ENCODE measurements at places on chromosomes 6 and 20.

- DNase-seq: no peak
These were observed 727 bp downstream of the EDEM2 start for GRCh38 chr20:35146299-35146919.

DNA sequence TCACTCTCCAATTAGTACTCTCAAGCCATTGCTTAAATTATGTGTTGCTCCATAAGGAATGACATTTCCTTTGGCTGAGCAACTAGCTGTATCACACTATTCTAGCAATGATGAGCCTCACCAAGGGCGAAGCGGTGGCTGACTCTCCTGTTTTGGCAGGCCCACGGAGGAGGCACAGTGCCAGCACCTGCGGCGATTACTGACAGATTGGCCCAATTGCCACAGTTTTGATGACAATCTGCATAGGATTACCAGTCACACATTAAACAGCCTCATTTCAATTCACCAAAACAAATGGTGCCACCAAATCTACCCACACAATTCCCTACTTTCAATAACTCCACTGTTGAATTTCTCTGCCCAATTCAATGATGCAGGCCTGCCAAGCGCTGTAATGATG lies 286.9 kb downstream of the PTPRK start:
- DNase-seq: no peak

DNA sequence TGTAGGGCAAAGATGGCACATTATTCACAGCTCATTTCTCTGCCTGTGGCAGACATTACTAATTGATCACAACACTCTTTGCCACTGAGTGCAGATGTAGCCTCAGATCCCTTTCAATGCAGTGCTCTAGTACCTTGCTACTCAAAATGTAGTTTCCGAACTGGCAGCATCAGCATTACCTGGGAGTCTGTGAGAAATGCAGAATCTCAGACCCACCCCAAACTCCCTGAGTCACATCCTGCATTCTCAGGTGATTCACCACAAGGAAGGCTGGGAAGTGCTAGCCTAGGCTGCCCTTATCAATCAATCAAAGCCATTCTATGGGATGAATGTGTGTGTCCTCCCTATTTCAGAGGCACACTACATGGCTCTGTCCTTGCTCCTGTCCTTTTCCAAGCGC lies 58.5 kb downstream of the PCNA start:
- no peak for DNase-seq

DNA sequence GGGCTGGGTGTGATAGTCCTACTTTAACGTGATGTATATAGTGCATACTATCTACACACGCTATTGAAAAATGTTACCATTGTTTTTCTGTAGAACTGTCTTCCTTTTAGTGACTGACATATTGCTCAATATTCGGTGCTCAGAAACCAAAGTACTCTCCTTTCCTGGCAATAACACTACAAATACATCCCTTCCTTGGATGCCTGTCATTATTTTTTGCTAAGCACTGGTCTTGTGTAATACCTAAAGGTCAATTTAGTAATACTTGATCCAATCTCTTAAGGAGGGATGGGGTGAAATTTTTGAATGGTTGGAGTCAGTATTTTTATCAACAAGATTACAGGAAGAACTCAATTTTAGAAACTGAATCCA lies 23.9 kb downstream of the CNR1 start:
- DNase-seq: no peak

- no peak for DNase-seq
These were observed 30.4 kb downstream of the BFSP1 start for GRCh38 chr20:17500826-17501225.

- DNase-seq: no peak
These were observed 60.2 kb downstream of the CEBPB start for GRCh38 chr20:50250679-50251382.

DNA sequence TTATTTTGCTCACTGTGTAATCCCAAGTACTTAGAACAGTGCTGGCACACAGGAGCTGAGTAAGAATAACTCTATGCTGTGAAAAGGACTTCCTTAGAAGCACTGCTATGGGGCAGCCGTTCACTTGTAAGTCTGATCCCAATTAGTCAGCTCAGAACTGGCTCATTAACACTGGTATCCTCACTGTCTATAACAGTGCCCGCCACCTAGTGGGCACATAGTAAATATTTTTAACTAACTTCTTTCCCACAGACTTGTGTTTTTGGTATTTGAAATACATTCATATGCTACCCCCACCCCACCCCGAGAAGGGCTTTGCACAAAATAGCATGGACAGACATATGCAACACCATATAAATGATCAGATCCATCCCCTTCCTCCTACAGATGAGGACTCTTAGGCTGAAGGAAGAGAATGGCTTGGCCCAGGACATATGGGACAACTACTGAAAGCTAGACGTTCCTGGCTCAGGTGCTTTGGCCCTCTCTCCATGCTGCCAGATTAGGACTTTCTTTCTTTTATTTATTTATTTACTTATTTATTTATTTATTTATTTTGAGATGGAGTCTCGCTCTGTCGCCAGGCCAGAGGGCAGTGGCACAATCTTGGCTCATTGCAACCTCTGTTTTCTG lies 47.1 kb downstream of the DST start:
- DNase-seq: no peak

DNA sequence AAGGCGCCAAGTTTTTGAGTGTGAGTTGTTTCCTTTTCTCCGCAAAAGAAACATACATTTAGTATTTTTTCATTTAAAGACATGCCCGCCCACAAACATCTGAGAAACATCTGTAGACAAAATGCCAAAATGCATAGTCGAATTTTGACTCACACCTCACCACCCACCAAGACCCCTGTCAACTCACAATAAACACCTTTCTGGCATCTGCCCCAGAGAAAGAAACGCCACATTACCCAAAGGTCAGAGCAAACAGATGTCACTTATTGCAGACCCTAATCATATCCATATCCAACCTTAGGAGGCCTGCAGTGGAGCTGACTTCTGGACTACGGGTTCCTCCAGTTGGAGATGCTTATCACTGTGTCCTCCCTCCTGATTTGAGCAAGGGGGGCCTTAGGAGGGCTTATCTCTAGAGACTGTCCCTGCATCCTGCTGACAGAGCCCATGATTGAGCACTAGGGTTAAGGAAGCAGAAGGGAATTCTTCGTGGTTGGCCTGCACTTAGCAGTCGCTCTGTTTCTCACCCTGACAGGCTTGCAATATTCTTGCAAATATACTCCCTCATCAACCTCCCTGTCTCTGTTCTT lies 90.5 kb upstream of the TBX18 start:
- no peak for DNase-seq

DNA sequence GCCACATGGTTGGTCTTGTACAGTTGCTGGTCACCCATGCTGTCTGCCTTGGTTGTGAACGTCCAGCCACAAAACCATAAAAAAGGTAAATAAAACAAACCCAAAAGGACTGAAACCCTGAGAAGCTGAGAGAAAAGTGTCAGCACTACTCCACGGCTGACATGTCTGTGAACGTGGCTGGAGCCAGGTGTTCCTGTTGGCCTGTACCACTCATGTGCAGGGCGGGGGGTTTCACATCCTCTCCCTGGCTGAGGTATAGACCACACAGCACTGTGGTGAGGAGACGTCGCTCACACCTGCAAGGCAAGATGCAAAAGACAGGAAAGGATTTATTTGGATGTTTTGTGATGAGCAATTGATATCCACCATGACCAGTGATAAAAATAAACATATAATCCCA lies 51.9 kb upstream of the MRPS10 start:
- DNase-seq: no peak

DNA sequence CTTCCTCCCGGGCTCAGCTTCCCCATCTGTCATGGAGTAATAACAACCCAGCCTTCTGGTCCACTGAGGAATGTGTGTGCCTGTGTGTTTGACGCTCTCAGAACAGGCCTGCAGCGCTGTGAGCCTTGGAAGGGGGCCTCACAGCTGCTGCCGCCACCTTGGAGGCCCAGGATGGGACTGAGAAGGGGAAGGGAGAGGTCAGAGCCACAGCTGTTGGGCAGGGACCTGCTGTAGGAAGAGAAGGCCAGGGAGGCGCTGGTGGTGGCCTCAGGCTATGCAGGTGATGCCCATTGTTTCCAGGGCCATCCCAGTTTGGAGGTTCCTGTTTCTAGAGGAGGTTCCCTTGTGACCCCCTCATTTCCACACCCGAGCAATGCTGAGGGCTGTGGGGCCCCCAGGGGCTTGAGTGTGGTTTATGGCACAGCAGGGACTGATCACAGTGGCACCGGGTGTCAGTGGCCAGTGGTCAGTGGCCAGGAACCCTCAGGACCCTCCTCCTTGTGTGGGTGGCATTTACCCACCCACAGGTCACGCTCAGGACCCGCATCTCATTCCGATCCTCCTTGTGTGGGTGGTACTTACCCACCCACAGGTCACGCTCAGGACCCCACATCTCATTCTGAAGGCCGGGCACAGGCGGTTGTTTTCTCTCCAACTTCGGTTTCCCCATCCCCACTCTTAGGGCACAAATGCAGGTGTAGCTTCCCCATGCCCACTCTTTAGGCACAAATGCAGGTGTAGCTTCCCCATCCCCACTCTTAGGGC lies 14.0 kb downstream of the TPD52L2 start:
- DNase-seq: no peak

DNA sequence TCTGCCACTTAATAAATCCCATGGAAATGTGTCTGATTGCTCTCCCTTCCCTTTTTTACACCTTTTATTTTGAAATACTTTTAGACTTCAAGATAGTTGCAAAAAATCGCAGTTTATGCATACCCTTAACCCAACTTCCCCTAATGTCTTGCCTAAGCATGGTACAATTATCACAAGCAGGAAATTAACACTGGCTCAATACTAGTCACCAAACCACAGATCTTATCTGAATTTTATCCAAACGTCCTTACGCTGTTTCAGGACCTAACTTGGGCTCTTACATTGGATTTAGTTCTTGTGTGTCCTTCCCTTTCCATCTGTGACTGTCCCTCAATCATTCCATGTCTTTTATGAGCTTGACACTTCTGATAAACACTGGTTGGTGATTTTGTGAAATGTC lies 146.3 kb downstream of the ZNF217 start:
- DNase-seq: no peak

- no peak for DNase-seq
These were observed 38.9 kb downstream of the HECA start for GRCh38 chr6:139173822-139174221.

GRCh38 chr6:34897130-34897529 lies 8.1 kb downstream of the ANKS1A start:
- DNase-seq: no peak

Data from stimulated activated naive CD4-positive, alpha-beta T cell (primary cell).